NCI-H1048 (cell line): ENCODE measurements at places on chromosomes 16 and 17.

DNA sequence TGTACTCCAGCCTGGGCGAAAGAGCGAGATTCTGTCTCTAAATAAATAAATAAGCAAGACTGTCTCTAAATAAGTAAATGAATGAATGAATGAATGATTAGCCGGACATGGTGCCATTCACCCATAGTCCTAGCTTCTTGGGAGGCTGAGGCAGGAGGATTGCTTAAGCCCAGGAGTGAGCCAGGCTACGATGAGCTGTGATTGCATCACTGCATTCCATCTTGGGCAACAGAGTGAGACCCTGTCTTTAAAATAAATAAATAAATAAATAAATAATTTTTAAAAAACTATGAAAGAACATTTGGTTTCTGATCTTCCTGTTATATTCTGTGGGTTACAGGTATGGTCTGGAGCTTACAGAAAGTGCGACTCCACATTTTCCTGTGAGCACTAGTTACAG, 65.0 kb downstream of the C17orf58 start:
- no peak for DNase-seq

DNA sequence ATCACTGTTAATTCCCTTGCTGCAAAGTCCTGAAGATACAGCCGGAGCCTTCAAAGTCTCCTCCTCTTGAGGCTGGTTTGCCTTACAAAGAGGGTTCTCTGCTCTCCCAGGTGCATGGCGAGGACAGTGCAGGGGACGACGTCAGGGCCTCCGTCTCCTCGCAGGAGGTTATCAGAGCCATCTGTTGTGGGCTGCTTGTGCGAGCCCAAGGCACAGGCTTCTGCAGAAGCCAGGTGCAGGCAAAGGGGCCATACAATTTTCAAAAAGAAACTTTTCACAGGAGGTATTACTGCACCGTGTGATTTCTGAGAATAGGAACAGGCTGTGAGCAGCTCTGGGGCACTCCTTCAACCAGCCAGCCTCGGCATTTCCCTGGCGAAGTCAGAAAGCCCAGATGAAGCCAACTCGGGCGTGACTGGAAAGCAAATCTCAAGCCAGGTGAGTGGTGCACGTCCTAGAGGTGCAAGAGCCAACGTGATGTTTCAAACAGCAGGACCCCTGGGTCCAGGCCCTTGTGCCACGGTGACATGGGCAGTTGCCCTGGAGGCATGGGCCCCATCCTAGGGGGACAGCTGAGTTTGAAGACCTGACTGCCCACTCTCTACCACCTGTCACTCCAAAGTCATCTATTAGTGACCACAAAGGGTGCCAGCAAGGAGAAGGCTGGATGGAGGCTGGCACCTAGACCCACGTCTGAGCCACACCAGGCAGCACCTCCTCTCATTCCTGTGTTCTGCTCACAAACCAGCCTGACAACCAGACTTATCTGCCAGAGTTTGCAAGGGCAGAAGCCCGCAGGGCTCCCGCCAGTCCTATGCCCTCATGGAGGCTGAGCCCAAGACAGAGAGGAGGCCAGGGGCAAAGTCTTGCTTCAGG, 68.6 kb downstream of the SMPD3 start:
- no peak for DNase-seq

DNA sequence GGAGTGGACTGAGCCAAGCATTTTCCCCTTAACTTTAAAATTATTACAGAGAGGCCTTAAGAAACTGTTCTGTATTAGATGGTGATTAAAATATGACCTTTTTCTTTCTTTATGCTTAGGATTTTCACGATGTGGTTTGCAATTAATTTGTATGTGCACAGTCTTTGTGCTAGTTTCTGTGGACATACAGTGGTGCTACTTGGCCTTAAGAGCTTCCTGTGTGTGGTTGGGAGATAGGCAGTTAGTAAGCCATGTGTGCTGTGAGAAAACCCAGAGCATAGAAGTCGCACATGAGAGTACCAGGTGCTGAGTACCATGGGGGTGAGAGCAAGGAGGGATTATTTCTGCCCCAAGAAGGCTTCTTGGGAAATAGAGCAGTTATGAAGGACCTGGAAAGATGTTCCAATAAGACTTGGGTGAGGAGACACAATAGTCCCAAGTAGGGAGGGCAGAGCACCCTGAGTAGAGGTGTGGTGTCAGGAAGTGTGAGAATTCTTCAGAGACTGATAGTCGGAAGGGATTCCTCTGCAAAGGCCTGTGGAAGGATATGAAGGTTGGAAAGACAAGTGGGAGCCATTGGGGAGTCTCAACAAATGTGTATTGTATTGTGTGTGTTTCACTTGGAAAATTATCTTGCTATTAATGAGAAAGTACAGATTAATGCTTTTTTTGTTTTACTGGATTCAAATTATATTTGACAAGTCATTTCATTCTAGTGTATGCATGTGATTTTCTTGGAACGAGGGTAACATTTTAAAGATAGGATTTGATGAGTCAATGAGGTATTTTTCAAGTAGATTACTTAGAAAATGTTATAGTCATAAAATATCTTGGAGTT, 239.9 kb downstream of the PRKCA start:
- no peak for DNase-seq

DNA sequence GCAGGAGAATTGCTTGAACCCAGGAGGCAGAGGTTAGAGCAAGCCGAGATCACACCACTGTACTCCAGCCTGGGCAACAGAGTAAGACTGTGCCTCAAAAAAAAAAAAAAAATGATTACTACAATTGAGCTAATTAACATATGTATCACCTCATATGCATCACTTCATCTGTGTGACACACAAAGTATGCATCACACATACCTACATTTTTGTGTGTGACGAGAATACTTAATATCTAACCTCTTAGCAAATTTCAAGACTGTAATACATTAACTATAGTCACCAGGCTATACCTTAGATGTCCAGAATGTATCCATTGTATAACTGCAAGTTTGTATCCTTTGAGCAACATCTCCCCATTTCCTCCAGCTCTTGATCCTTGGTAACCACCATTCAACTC, 214.2 kb upstream of the MON1B start:
- DNase-seq, result no peak

DNA sequence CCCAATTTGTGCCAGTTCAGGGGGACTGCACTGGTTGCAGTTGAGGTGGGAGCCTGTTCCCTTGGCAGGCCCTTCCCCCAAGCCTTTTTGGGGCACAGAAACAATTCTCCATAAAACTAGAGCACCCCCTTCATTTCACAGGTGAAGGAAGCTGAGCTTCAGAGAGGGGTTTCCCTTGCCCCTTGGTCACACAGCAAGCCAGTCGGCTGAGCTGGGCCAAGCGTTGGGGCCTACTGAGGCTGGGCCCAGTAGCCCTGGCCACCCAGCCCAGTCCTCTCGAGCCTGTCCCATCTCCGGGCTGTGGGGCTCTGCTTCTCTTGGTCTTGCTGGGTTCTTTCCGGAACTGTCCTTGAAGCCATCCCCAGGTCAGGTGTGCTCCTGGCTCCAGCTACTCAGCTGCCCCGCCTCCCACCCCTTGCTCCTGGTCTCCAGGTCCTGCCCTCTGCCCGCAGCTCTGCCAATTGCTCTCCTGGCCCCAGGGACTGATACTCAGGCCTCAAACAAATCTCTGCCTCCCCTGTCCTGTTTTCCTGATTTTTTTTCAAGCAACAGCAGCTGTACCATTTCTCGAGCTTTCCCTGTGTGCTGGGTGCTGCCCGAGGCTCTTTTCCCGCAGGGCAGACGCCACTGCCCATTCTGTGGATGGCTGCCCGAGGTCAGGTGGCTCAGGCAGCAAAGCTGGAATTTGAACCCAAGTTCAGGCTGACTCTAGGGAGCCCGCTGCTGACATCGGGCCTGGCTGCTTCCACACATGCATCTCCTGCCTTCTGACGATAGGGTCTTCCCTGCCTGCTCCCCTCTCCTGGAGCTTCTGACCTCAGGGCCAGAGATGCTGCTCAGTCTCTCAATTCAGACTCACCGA, 87.4 kb upstream of the NKD1 start:
- DNase-seq, result no peak

DNA sequence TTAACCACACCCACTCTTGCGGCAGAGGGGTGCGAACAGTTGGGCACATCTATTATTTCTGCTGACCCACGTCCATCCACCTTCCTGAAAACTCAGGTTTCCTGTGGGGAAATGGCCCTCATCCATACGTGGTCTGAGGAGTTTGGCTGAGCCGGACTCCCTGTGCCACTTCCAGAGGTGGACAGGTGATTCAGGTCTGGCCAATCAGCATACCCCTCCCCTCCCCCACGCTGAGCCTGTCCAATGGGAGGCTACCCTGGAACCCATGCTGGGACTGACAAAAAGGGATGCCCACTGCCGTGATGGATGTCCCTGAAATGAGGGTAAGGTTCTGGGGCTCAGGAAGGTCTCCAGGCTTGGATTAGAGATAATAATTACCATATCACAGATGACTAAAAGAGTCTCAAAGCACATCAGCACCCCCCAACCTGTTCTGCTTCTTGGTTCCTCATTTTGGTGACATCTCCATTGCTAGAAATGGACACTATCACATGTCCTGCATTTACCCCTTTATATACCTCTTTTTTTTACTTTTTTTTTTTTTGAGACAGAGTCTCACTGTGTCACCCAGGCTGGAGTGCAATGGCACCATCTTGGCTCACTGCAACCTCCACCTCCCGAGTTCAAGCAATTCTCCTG, 5.3 kb upstream of the MAPK7 start:
- no peak for DNase-seq

DNA sequence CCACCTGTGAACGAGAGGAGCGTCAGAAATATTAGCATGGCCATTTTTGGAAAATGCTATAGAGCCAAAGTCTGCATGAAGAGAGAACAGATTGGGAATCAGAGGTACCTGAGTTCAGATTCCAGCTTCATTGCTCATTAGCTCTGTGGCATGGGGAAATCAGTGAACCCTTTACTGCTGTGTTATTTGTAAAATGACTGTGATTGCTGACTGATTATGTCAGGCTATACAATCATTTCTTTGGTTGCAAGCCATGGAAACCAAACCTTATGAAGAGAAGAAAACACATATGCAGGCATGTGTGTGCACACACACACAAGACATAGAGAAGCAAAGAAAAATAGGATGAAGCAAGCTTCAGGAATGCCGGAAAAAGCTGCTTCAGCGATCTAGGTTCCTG, 101.4 kb upstream of the HSBP1 start:
- no peak for DNase-seq

GRCh38 chr16:89448656-89449055, 41.7 kb downstream of the ANKRD11 start:
- DNase-seq, result no peak

DNA sequence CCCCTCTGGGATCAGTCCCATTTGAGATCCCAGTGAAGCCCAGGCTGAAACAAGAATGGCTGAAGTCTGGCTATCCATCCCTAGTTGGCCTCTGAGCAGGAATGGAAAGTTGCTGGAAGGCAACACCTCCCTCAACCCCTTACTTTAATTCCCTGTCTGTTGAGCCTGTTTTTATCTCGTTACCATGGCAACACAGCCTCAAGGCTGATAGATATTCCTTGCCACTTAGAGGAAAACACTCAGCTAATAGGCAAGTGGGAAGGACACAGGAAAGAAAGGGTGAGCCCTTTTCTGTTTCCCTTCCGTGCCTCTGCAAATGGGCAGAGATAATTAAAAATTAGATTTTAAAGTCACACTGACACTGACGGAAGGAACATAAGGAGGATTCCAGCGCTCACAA, 75.5 kb upstream of the CLEC3A start:
- no peak for DNase-seq
